ENCODE measurements at places on chromosomes 11 and 22.

DNA sequence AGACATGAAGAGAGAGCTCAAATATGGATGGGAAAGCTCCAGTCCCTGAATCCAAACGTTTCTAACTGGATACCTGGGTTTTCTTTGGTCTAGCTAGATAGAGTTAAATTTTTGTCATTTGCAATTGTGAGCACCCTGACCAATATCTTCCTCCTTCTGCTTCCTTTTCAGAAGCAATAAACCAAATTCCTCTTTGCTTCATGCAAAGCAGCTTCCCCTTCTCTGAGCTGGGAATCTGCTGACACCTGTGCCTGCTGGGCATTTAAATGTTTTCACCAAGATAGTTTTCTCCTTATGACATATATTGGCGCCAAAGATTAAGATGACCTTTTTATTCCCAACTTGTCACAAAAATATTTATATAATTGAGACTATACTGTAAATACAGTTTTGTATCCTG, 27.9 kb upstream of the PAK1 start:
- DNase-seq: no peak

- no peak for DNase-seq
Measured at GRCh38 chr11:85844439-85845123, 10.6 kb upstream of the CCDC83 start.

DNA sequence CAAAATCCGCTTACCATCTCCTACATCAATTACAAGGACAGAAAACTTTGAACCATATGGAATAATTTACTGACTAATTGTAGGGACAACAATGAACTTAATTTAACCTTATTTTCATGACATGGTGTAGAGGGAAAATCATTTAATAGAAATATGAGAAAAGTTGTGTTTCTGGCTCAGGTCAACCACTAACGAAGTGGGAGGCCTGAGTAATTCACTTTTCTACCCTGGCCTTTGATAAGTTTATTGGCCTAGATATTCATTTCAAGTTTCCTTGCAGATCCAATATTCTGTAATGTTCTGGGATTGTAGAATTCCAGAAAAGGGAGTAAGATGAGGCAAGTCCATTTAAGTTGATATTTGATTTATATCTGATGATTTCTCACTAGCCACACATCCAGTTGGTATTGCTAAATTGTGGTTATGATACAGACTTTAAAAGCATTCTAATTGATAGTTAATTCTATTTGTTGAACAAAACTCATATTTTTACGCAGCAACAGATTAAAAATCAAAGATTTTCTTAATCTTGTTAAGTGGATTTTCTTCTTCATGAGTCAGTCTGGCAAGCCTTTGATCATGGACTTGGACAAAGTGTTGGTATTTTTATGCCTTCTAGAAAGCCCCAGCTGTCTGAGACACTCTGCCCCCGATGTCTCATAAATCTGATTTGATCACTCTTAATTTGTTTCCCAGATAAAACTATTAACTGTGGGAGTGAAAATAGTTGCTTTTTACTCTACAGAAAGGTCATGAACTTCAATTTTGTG, 336.5 kb downstream of the TMEM135 start:
- DNase-seq: no peak

GRCh38 chr11:106424111-106424510, 346.6 kb downstream of the AASDHPPT start:
- no peak for DNase-seq

DNA sequence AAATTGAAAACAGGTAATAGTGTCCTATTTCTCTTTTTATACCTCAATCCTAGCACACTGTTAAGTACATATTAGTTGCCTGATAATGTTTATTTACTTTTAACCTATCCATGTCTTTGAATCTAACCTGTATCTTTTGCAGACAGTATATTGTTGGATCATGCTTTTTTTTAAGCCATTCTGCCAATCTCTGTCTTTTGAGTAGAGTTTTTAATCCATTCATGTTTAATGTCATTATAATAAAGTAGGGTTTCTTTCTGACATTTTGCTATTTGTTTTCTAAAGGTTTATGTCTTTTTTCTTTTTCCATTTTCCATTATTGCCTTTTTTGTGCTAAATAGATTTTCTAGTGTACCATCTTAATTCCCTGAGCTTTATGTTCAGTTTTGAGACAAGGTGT, 23.8 kb upstream of the DEPDC7 start:
- no peak for DNase-seq

DNA sequence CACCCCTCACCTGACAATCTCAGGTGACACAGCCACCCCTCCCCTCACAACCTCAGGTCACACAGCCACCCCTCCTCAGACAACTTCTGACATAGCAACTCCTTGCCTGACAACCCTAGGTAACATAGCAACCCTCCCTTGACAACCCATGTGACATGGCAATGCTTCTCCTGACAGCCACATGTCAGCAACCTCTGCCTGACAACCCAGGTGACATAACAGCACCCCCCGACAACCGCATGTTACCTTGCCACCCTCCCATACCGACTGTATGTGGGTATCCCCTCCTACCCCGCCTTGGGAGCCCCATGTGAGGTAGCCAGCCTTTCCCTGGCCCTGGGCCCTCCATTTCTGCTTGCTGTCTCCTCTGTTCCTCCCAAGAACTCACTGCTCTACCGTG, 77.7 kb upstream of the B3GAT1 start:
- DNase-seq: no peak

- DNase-seq: no peak
Measured at GRCh38 chr22:44354288-44354687, 41.5 kb upstream of the SHISAL1 start.

GRCh38 chr11:69170704-69171103, 15.0 kb downstream of the SMIM38 start:
- DNase-seq: no peak

DNA sequence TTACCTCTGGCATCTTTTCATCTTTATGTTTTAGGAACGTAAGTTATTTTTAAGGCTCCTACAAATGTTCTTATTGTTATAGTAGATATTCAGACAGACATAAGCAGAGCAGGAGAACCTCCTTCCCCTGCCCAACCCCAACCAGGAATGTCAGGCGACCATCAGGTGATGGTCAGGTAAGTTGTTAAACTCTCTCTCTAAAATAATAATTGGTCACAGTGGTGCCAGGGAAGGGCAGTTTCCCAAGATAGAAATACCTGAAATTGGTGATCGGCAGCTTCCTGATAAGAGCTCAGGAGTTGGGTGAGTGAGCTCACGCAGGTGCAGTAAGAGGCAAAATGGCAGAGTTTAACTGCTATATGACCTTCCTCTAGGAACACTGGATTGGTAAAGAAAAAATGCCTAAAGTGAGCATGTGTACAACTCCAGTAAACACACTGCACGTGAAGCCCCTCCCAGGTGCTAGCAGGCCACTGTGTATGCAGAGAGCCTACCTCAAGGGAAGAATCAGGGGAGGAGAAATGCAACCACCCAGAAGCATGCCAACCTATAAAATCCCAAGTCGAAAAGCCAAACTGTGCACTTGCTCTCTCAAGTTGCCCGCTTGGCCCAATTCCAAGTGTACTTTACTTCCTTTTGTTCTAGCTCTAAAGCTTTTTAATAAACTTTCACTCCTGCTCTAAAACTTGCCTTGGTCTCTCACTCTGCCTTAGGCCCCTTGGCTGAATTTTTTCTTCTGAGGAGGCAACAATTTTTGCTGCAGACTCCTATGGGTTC, 273.9 kb downstream of the SBF2 start:
- DNase-seq: no peak

GRCh38 chr22:42895541-42895981, 38.5 kb upstream of the ARFGAP3 start:
- DNase-seq: no peak
